ENCODE measurements at places on chromosomes 3 and 15.

GRCh38 chr15:99749386-99749785 is 16.1 kb upstream of the LYSMD4 start:
- no peak for DNase-seq

- peak; percentile 79 for DNase-seq
These were observed 9.5 kb downstream of the RPS17 start for GRCh38 chr15:82530606-82531379.

- no peak for DNase-seq
These were observed 12.7 kb downstream of the LYSMD4 start for GRCh38 chr15:99720533-99720932.

- no peak for DNase-seq
These were observed 42.2 kb downstream of the SPSB4 start for GRCh38 chr3:141093397-141093796.

GRCh38 chr15:92648190-92648875 is 7.2 kb downstream of the FAM174B start:
- no peak for DNase-seq

DNA sequence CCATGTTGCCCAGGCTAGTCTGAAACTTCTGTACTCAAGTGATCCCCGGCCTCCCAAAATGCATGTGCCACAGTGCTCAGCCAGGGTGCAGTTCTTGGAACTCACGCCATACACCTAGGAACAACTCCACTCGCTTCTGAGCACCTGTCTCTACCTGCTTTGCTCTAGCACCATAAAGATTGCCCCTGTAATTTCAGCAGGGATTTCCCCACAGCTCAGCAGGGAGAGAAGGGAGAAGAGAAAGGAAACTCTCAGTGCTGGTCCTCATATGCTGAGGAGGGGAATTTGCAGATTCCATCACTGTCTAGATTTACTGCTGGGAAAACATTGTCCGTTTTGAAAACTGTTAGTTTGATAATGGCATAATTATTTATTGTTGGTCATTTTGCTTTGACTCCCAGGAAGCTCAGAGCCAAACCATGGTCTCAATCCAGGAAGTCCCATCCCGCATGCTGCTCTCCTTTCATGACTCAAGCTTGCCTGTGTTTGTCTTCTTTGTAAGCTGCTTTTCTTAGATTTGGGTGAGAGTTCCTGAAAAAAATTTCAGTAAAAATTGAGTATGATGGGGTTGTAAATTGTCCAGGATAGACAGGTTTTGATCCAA is 24.2 kb downstream of the TRIM71 start:
- no peak for DNase-seq

- DNase-seq: no peak
These were observed 25.7 kb downstream of the TKT start for GRCh38 chr3:53230041-53230621.

DNA sequence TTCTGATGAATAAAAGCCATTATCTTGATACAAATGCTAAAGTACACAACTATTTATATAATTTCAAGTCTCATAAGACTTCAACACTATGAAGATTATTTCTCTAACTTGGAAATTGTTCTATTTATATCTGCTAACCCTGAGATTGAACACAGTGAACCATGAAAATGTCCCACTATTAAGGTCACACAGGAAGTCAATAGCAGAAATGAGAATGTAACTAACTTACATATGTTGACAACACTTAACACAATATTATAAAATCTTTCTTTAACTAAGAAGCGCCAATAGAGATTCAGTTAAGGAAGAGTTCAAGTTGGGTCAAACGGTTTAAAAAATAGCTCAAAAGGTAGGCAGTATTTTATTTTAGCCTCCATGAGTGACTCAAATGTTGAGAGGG is 551.8 kb upstream of the CBLB start:
- DNase-seq: no peak

DNA sequence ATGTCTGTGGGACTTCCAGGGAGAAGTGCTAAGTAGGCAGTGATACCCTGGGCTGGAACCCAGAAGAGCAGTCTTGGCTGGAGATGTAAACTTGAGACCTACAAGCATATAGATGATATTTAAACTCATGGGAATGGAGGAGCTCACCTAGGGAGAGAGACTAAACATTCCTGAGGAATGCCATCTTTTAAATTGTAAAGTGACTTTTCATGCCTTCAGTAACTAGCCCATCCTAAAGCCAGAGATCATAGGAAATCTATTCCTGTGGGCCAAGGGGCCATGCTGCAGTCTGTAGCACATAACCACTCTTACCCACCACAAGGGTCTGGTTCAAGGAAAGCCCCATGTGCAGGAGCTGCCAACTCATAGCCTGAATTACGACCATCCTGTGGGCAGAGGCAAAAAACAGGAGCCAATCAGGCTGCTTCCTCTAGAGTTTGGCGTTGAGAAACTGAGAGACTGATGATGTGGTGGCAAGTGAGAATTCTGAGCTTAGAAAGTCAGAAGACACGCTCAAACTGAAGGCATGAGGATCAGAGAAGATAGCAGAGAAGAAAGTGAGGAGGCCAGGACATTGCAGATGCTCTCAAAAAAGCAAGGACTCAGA is 37.5 kb downstream of the CTDSPL start:
- peak; percentile 8 for DNase-seq

DNA sequence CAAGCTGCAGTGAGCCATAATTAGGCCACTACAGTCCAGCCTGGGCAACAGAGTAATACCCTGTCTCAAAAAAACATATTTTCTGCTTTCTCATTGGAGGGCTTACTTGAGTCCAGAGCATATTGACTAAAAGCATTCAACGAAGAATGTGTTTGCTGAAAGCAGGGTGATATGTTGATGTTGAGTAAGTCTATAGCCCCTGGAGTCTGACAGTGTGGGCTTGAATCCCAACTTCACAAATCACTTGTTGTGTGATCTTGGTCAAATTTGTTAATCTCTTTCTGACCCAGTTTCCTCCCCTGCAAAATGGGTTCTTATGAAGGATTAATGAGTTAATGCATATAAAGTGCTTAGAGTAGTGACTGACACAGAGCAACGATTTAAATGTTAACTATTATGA is 403.9 kb downstream of the MECOM start:
- DNase-seq: no peak

Data from activated naive CD4-positive, alpha-beta T cell treated with anti-CD3 and anti-CD28 coated beads, Interleukin-2, amount 50 U/mL, for 72 hours (primary cell).